ENCODE measurements at places on chromosomes 2 and 18. TPM values are rescaled to one million over a fixed set of nuclear protein-coding genes. Genes with fewer than 3 reads are reported as not detected.

The DSG1 gene
- total RNA-seq: 0.38 TPM

The SP110 gene
- total RNA-seq: 8.9 TPM

The GBX2 gene
- total RNA-seq: 1.3 TPM

The QPCT gene
- 9.7 TPM for total RNA-seq

The CCDC85A gene
- not detected for total RNA-seq

The UGT1A3 gene
- not detected for total RNA-seq

The ZBTB7C gene
- 0.04 TPM for total RNA-seq

The RASGRP3 gene
- total RNA-seq: not detected

The LINC00305 gene
- not detected for total RNA-seq

The HTR2B gene
- total RNA-seq: not detected

The MOGAT1 gene
- not detected for total RNA-seq

The CFC1 gene
- total RNA-seq: not detected

The DSC3 gene
- total RNA-seq: 64.9 TPM

The THAP4 gene
- 67.6 TPM for total RNA-seq

The STARD6 gene
- not detected for total RNA-seq

The ADGRF3 gene
- total RNA-seq: 0.08 TPM

The CD8B2 gene
- not detected for total RNA-seq

The NBAS gene
- total RNA-seq: 30.6 TPM

The DTNA gene
- total RNA-seq: 1.5 TPM

The ANKRD36 gene
- 8.9 TPM for total RNA-seq

The LIMS4 gene
- not detected for total RNA-seq

The AQP12B gene
- total RNA-seq: not detected

The LBX2 gene
- 1.2 TPM for total RNA-seq

All from hair follicular keratinocyte (primary cell).